ENCODE measurements at places on chromosomes 12 and 14.
A peak's percentile ranks its signal among the peaks of the same experiment; 100 is the strongest.

DNA sequence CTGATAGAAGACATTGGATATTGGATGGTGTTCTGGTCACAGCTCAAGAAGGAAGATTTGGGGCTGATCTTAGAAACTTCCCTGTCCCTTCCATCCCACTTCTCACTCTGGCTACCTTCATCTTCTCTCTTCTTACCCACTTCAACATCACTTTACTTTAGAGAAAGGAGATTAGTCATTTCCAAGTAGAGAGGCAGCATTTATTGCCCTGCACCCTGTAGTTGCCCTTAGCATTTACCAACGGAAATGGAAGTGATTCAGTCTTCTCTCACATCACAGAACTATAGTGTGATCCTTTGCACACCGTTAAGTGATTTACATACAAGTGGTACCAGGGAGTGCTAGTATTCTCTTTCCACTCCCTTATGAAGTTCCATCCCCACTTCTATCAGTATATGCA, 52.4 kb downstream of the PHLDA1 start:
- DNase-seq = peak; percentile 62

DNA sequence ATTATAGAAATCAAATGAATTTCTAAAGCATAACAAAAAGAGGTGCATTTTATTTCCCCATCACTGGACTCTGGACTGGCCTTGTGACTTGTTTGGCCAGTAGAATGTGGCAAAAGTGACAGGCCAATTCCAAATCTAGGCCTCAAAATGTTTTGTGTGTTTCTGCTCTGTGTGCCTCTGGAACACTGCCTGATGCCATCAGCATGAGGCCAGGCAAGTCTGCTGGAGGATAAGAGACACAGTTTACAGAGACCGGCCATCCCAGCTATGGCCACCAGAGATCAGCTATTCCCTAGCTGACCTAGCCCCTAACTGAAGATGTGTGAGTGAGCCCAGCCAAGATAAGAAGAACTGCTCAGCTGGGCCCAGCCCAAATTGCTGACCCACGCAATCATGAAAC, 32.9 kb downstream of the ASCL1 start:
- no peak for DNase-seq

GRCh38 chr12:11761869-11762567, 112.5 kb downstream of the ETV6 start:
- no peak for DNase-seq

- DNase-seq = peak; percentile 19
Measured at GRCh38 chr12:3230758-3231375, 153.7 kb downstream of the TSPAN9 start.

GRCh38 chr14:65042731-65043372, 56.2 kb downstream of the FNTB start:
- no peak for DNase-seq

DNA sequence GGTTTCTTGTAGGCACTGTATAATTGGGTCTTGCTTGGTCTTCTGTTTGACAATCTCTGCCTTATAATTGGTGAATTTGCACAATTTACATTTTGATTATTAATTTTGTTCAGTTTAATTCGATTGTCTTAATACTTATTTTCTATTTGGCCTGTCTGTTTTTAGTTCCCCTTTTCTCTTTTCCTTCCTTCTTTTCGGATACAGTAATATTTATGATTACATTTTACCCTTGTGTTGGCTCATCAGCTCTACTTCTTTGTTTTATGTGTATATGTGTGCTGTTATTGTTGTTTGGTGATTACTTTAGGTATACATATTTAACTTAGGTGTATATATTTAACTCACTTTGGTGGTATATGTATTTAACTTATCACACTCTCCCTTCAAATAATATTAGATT, 12.8 kb upstream of the BEGAIN start:
- DNase-seq = no peak

DNA sequence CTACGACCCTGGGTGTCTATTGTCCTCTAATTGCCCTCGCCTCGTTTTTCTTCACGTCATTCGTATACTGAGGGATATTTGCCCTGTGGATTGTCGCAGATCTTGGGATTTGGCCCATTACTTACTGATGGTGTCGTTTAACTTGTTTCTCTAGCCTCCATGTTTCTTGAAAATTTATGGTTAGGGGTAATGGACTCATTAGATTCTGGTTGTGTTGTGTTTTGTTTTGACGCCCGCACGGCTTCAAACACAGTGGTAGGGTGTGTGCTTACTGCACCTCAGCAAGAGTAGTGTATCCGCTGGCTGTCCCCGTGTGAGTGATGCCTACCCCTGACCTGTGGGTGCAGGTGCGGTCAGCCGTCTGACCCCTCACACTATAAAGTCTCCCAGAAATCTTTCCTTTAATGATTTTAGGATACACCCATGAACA, 874 bp upstream of the RNU6-8 start:
- no peak for DNase-seq

DNA sequence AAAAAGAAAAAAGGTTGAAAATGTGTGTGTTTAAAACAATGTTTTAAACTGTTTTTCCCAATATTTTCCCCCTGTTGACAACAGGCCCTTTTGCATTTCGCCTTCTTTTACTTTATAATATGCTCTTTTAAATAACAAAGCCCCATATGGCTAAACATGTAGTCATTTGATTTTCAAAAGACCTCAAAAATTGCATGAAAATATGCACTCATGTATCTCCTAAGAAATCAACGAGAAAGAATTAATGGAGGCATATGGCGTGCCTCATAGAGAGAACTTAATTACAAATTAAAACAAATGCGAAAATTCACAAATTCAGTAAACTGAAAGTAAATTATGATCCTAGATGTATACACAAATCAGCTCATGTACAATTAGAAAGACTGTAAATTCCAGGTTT, 202.6 kb upstream of the FOXN3 start:
- DNase-seq = no peak

DNA sequence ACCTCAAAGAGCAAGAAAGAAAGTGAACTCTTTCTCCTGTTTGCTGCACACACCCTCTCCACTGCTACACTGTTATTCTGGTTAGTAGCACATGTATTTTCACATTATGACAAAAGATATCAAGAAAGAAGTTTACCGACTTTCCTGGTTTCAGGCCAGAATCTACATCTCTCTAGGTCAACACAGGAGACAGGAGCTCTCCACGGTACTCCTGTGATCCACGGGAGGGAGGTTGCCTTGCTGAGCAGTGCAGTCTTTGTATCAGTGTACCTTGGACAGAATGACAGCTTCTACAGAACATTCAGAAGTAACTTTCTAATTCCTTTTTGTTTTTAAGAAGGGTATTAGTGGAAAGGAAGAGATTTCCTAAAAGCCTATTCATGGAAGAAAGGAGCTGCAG, 805.6 kb downstream of the NRXN3 start:
- DNase-seq = no peak

DNA sequence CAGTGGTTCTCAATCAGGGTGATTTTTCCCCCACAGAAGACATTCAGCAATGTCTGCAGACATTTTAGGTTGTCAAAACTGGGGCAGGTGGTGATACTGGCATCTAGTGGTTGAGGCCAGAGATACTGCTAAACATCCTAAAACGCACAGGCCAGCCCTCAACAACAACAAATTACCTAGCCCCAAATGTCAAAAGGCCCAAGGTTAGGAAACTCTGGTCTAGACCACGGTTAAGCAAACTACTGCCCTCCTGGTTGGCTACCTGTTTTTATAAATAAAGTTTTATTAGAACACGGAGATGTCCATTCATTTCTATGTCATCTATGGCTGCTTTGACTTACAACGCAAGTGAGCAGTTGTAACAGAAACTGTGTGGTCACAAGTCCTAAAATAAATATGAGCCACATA, 186.7 kb downstream of the EFCAB11 start:
- peak; percentile 57 for DNase-seq

- peak; percentile 82 for DNase-seq
Measured at GRCh38 chr12:88471331-88472045, 108.8 kb downstream of the KITLG start.

DNA sequence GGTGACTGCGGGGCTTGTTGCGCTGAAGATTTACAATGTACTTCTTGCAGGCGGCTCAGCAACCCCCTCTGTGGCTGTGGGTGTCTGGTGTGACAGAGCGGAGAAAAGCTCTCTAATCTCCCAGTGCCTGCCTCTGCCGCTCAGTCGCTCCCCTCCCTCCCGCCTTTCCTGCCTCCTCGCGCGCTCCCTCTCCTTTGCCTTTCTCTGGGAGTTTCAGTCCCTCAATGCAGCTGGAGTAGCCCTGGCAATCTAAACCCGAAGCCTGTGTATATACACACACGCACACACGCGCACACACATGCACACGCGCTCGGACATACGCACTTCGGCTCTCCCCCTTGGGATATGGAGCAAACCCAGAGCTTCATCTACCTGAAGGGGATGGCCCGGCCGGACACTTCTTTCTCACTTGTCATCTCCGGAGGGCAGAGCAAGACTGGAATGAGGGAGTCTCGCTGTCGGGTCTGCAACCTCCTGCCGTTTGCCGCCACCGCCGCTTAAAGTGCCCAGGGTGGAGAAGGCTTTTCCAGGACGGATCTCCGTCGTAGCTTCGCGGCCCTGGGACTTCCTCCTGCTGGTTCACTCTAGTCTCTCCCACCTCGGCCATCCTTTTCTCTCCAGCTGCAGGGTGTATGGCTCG, 599 bp upstream of the TRHDE start:
- peak; percentile 68 for DNase-seq

DNA sequence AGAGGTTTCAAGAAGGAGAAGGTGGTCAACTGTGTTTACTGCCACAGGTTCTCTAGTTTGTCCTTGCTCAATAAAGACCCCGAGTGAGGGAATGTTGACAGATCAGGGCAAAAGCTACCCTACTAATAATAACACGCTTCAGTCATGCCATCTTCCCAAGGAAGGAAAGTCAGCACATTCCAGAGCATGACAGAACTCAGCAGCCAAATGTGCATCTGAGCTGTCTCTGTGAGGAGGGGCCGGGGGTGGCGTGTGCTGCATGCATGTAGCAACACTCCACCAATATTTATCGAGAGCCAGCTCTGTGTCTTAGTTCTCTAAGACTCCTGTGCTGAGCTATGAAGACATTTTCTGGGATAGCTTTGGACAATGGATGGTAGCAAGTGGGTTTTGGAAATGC, 260.4 kb downstream of the DPF3 start:
- no peak for DNase-seq

- no peak for DNase-seq
Measured at GRCh38 chr12:7844116-7844515, 28.6 kb downstream of the SLC2A14 start.

- no peak for DNase-seq
Measured at GRCh38 chr14:102508410-102508773, 1.2 kb downstream of the ANKRD9 start.

DNA sequence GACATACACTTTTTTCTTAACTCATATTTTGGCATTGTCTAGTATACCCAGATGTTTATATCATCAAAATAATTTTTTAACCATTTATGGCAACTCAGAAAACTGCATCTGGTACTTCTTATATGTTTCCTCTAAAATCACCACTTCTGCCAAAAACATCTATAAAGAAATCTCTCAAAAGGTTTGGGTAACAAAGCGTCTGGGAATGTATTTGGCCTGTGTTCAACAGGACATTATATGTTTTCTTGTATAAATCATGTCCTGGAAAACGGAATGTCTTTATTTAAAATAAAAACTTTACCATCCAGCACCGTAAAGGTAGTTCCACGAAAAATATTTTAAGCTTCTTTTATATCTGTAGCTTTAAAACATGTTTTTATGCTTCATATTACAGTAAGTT, 36.1 kb upstream of the FBLN5 start:
- peak; percentile 37 for DNase-seq

Measured in astrocyte of the spinal cord (primary cell).